ENCODE measurements at places on chromosomes 7 and 10. TPM values are rescaled to one million over a fixed set of nuclear protein-coding genes. Genes with fewer than 3 reads are reported as not detected.

LIPJ gene
- not detected for total RNA-seq

- no peak overlapping the region for H3K4me3 ChIP-seq
- no peak for DNase-seq
- H3K27me3 ChIP-seq = peaks cover 53% of the 10 kb centered on the region
- no peak overlapping the region for H3K27ac ChIP-seq
Measured at GRCh38 chr7:155806096-155806871, 6.0 kb downstream of the SHH start.

DNA sequence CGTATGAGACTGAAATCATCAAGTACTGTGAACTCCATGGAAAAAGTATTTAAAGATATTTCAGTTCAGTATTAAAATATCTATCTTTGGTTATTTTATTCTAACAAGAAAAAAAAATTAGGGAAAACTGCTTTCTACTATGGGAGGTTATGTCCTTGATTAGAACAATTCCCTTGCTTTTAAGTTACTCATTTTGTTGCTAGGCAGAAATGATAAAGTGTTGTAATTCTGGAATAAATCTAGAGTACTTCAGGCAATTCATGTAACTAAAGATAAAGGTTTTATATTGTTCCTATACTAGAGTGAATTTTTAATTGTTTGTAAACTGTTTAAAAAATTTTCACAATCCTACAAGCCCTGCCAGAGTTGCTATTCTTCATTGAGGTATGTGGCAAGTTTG lies 92.0 kb downstream of the BBS9 start:
- no peak overlapping the region for H3K4me3 ChIP-seq
- H3K4me1 ChIP-seq = no peaks in the 10 kb centered on the region
- no peak for DNase-seq
- no peak overlapping the region for H3K27ac ChIP-seq
- no peaks in the 10 kb centered on the region for H3K27me3 ChIP-seq
- peaks cover 3% of the 10 kb centered on the region for H3K36me3 ChIP-seq

DNA sequence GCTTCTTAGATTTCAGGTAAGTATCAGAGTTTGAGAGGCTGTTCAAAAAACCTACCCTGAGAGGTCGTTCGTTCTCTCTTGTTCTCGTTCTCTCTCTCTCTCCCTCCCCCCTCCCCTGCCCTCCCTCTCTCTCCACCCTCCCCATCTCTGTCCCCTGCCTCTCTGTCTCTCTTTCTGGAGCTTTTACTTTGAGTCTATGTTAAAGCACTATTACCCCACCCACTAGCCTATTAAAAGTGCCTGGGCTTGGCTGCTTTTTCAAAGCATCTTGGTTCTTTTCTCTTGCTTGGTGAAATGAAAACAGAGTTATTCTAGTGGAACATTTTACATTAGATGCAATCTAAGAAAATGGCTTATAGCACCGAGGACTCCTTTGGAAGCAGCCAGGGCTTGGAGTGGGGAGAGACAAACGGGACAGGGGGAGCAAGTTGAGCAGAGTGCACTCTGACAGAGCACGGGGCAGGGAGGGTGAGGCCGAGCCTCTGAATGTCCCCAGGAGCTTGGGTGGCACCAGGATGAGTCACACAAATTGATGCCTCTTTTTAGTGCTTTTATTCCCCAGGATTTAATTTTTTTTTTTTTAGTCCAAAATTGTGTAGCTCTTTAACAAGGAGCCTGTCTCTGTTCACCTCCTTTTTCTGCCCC lies 134.3 kb downstream of the CFAP58 start:
- H3K4me3 ChIP-seq = no peak overlapping the region
- DNase-seq = no peak
- no peaks in the 10 kb centered on the region for H3K4me1 ChIP-seq
- H3K36me3 ChIP-seq = no peaks in the 10 kb centered on the region
- H3K27ac ChIP-seq = no peak overlapping the region

CCDC146 gene
- 1.2 TPM for total RNA-seq

DNA sequence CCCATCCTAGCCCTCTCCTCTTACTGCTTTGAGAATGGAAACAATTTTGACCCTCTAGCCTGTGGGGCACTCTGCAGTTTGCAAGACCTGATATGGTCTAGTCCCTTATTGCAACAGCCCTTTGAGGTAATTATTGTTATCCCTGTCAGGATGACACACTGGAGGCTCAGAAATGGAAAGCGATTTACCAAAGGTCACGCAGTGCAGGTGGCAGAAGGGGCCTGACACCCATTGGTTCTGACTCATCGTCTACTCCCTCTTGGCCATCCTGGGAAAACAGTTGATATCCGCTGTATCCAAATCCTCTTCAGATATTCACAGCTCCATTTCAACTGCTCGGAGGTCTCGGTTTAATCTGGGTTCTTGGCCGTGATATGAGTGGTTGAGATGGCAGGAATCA lies 44.7 kb upstream of the AQP1 start:
- H3K27me3 ChIP-seq = no peaks in the 10 kb centered on the region
- H3K4me3 ChIP-seq = no peak overlapping the region
- no peaks in the 10 kb centered on the region for H3K36me3 ChIP-seq
- no peak overlapping the region for H3K27ac ChIP-seq

DNA sequence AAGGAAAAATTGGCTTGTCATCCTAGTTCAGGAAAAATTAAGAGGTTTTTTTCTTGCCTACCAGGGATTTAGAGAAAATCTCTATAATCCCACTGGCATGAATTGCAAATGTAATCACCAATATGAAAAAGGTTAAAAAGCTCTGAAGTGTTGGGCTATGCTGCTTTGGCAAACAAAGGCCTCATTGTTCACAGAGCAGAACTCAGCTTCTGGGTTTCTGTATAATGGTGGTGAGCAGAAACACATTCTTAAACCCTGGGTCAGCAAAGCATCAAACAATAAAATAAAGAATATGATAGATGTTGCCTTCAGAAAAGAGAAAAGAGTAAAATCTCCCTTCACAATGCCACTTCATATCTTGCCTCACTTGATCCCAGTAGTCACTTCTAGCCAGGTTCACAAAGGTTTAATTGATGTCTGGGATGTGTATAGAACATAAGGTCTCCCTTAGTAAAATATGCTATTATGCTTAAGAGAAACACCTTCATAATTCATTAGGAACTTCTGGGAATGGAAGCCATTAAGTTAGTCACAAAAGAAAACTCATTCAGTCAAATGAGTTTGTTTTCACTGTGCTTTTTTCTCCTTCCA lies 1255.5 kb upstream of the PHF14 start:
- H3K36me3 ChIP-seq = no peaks in the 10 kb centered on the region
- no peak for DNase-seq
- no peaks in the 10 kb centered on the region for H3K4me1 ChIP-seq
- no peak overlapping the region for H3K4me3 ChIP-seq
- no peaks in the 10 kb centered on the region for H3K27me3 ChIP-seq

DNA sequence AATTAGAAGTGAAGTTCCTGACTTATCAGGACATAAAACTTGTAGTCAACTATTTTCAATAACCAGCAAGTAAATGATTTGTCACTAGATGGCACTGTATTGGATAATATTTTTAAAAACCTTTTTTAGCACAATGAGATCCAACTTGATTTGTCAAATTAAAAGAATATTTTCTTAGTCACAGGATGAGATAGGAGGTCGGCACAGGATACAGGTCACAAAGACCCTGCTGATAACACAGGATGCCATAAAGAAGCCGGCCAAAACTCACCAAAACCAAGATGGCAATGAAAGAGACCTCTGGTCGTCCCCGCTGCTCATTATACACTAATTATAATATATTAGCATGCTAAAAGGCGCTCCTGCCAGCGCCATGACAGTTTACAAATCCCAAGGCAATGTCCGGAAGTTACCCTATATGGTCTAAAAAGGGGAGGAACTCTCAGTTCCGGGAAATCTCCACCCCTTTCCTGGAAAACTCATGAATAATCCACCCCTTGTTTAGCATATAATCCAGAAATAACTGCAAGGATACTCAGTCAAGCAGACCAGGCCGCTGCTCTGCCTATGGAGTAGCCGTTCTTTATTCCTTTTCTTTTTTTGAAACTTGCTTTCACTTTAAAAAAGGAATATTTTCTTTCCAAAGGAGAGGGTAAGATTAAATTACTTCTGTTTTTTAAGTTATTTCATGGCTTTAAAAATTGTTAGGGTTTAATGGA lies 255.7 kb upstream of the MKLN1 start:
- H3K4me3 ChIP-seq = no peak overlapping the region
- peak overlapping the region; percentile 70 for H3K27ac ChIP-seq
- peak; percentile 22 for DNase-seq
- no peaks in the 10 kb centered on the region for H3K27me3 ChIP-seq
- H3K4me1 ChIP-seq = peaks cover 78% of the 10 kb centered on the region
- peaks cover 31% of the 10 kb centered on the region for H3K36me3 ChIP-seq

SPDYE16 gene
- total RNA-seq = not detected

PRPS1L1 gene
- not detected for total RNA-seq

DNA sequence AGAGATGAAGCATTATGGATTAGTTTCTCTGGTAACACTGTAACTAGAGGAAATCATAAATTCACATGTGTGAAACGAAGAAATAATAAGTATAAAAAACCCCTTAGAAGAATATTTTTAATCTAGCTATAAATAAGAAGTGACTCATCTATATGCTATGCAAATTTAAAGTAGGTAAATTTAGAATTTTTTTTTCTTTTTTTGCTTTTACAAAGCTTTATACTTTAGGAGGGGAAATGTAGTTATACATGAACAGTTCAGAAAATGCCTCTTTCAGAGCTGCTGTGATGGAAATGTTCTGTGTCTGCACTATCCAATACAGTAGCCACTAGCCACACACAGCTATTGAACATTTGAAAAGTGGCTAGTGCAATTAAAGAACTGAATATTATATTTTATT lies 87.3 kb downstream of the REEP3 start:
- H3K36me3 ChIP-seq = peaks cover 1% of the 10 kb centered on the region
- DNase-seq = no peak
- H3K27me3 ChIP-seq = no peaks in the 10 kb centered on the region
- H3K27ac ChIP-seq = no peak overlapping the region
- H3K4me1 ChIP-seq = peaks cover 14% of the 10 kb centered on the region

TMEM196 gene
- not detected for total RNA-seq

STRIP2 gene
- 51.8 TPM for total RNA-seq

CPA2 gene
- 0.18 TPM for total RNA-seq

- H3K27ac ChIP-seq = peak overlapping the region; percentile 11
- no peak overlapping the region for H3K4me3 ChIP-seq
- peaks cover 23% of the 10 kb centered on the region for H3K36me3 ChIP-seq
- H3K27me3 ChIP-seq = no peaks in the 10 kb centered on the region
- H3K4me1 ChIP-seq = peaks cover 13% of the 10 kb centered on the region
Measured at GRCh38 chr7:149440222-149440621, 20.6 kb downstream of the ZNF777 start.

- H3K4me3 ChIP-seq = no peak overlapping the region
- DNase-seq = no peak
- H3K36me3 ChIP-seq = peaks cover 18% of the 10 kb centered on the region
- H3K27me3 ChIP-seq = no peaks in the 10 kb centered on the region
Measured at GRCh38 chr7:141673346-141673745, 28.6 kb downstream of the DENND11 start.

- H3K27me3 ChIP-seq = no peaks in the 10 kb centered on the region
- H3K36me3 ChIP-seq = peaks cover 7% of the 10 kb centered on the region
- no peaks in the 10 kb centered on the region for H3K4me1 ChIP-seq
- no peak for DNase-seq
Measured at GRCh38 chr10:113151190-113151666, 201.2 kb downstream of the TCF7L2 start.

All from activated CD4-positive, alpha-beta T cell treated with anti-CD3 and anti-CD28 coated beads for 36 hours (primary cell).